ENCODE measurements at places on chromosomes 5 and 9.

- no peak for DNase-seq
These were observed 25.2 kb downstream of the NDUFS6 start for GRCh38 chr5:1826235-1826980.

DNA sequence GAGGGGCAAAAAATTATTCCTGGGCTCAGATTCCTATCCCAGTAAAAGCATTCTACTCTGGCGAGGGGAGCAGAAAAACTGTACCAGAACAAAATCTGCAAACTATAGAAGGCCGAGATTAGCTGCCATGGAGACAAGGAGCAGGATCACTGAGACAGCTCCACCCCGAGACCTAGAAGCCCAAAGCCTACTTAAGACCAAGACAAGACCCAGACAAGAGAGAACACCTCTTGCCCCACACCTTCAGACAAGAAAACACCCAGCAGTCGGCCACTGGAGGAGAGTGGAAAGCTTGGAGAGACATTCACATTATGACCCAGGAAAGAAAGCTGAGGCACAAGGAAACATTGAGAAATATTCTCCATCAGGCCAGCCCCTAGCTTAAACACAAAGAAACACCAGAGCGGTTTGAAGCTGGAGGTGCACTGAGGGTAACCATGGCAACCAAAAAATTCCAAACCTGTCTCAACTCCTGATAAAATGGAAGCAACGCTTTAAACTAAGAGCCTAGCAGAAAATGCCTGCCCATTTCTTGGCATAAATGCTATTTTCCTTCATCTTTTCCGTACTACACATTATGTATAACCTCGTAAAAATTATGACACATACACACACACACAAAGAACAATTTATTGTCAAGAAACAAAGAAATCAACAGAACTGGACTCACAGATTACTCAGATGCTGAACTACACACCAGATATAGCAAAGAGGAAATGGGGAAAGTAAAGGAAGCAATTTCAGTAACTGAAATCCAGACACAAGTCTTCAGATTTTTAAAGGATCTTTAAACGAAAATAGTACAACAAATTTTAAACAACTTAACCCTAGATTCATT, 53.8 kb upstream of the FTMT start:
- DNase-seq = no peak

DNA sequence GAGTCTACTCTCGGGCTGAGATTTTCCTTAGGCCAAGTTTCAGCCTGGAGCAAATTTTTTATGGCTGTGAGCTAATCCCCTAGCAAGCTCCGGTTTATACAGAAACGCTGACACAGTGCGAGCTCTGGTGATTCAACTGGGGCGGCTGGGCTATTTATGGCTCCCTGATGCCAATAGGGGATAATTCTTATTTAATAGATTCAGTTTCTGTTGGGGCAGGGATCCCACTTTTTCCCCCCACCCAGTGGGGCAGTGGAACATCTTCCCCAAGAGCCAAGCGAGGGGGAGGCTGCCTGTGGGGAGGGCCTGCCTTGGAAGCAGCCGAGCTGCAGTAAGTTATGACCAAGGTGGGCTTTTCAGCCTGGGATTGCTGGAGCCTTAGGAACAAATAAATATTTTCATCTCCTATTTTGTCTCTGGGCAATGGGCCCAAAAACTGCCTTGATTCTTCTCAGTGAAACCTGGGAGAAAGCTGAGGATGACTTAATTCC, 129.1 kb downstream of the MACROH2A1 start:
- DNase-seq = no peak

- DNase-seq = no peak
These were observed 718 bp downstream of the DEPDC1B start for GRCh38 chr5:60699288-60699608.

DNA sequence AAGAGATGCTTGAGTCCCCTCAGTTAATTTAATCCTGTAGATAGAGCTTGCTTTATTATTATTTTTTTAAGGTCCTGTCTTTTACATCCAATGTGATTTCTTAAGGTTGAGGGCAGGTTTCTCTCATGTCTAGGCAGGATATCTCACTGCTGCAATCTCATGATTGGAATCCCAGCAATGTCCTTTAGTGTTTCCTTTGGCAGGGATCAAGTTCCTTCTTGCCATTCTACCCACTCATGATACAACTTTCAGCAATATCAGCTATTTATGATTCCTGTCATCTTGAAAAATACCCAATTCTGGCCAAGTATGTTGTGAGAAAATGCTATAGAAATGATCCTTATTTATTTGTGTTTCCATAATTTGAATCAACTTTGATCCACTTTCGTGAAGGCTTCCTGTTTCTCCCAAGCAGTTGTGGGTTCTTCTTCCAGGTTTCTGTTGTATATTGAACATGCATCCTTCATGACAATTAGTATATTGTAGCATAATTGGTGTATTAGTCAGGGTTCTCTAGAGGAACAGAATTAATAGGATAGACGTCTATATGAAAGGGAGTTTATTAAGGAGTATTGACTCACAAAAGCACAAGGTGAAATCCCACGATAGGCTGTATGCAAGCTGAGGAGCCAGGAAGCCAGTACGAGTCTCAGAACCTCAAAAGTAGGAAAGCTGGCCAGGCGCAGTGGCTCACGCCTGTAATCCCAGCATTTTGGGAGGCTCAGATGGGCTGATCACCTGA, 18.4 kb upstream of the VPS13A start:
- DNase-seq = no peak

- DNase-seq = no peak
These were observed 10.4 kb downstream of the TMOD1 start for GRCh38 chr9:97511655-97512427.

- DNase-seq = no peak
These were observed 236.8 kb downstream of the ARHGEF28 start for GRCh38 chr5:73862796-73863195.

GRCh38 chr9:32551276-32552051, 663 bp upstream of the SMIM27 start:
- no peak for DNase-seq

DNA sequence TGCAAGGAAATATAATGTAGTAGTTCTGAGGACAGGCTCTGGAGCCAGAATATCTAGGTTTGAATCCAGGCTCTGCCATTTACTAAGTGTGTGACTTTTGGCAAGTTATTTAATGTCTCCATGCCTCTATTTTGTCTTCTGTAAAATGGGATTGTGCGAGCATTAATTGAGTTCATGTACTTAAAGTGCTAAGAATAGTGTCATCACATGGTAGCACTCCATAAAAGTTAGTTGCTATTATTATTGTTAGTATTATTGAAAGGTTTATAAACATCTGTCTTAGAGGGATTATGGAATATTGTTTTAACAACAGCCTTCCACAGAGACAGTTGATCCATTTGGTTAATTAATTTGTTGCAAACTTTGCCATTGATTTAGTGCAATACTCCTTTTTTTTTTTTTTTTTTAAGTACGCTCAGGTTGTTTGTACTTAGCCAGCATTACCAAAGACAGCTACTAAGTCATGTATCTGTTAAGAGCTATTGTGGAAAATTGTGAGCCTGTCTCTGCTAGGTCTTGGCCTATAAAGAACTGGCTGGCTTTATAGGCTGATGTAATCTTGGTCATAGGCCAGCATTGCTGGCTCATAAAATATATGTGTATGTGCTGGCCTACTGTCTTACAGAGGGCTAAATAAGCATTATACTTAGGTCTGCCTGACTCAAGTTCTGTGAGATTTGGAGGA, 174.7 kb downstream of the WDR70 start:
- no peak for DNase-seq

DNA sequence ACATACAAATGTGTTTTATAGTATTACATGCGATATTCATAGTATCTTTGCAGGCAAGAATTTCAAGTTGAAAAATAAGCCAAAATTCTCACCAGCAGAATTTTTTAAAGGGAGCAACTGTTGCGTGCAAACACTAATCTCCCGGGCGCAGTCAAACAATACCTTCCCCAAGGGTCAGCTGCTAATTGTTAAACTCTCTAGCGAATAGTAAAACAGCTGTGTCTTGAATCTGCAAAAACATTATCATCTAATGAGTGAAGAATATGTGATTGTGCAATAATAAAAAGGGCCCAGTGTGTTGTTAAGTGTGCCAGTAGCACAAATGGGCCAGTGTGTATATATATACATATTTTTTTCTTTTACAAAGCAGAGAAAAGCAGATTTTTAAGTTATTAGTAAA, 131.4 kb downstream of the CCDC192 start:
- no peak for DNase-seq

- DNase-seq = no peak
These were observed 6.3 kb downstream of the GPX3 start for GRCh38 chr5:151026679-151027078.

DNA sequence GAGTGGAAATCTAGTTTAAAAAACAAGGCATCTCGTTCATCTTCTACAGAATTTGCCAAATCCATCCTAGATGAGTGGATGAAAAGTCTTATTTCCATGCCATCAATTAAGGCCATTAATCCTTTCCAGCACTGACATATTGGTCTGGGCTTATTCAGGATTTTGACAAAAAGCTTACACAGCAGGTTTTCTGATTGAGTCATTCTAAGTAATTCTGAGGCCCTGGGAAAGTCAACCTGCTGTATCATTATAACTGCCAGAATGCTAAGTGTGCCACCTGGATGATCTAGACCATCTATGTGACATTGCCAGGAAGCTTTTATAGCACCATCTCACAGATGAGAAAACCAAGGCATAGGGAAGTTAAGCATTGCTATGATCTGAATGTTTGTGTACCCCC, 132.1 kb upstream of the MAP3K1 start:
- DNase-seq = no peak

GRCh38 chr5:177482359-177482795, 8.9 kb upstream of the DBN1 start:
- no peak for DNase-seq

GRCh38 chr5:8340739-8341344, 471.9 kb downstream of the MTRR start:
- DNase-seq = no peak

DNA sequence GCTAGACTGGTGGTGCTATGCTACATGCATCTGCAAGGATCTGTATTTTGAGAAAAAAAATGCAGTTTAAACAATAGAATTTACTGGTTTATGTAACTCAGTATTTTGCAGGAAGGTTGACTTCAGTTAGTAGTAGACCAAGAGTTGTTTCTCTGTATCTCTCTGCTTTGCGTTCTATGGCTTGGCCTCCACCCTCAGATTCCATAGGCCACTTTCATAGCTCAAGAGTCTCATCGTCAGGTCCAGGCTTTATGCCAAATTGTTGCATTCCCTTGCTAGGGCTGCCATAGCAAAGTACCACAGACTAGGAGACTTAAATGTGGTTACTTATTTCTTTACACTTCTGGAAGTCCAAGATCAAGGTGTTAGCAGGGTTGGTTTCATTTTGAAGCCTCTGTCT, 48.1 kb upstream of the RORB start:
- no peak for DNase-seq

GRCh38 chr9:18708429-18708828, 234.5 kb downstream of the ADAMTSL1 start:
- no peak for DNase-seq

DNA sequence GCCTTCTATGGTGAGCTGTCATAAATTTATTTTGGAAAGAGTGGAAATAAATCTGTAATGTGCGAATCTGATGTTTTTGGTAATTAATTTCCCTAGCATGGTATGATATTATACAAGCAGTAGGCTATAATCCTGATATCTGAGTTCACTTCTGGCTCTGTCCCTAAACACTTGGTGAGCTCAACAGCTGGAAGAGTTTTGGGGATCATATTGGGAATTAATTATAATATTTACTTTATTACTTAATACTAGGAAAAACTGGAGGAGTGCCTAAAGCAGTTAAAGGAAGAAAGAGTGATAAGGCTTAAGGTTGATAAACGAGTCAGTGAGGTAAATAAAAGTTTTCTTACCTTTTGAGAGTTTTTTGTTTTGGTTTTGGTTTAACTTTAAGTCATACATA, 26.8 kb downstream of the CEP78 start:
- no peak for DNase-seq

DNA sequence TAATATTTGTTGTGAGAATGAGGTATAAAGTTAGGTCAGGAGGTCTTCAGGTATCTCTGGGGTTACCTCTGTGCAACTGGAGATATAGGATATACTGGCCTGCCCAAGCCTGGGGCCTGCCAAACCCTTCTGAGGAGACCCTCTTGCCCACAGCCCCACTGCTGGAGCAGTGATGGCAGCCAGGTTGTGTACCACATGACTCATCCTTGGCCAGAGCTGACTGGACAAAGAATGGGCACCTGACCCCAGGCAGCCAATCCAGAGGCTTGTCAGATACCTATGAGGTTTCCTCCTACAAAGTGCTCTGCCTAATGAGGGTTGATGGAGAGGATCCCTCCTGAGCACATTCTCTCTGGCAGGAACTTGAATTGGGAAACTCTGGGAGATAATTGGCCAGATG, 56.1 kb upstream of the TBC1D2 start:
- DNase-seq = no peak

DNA sequence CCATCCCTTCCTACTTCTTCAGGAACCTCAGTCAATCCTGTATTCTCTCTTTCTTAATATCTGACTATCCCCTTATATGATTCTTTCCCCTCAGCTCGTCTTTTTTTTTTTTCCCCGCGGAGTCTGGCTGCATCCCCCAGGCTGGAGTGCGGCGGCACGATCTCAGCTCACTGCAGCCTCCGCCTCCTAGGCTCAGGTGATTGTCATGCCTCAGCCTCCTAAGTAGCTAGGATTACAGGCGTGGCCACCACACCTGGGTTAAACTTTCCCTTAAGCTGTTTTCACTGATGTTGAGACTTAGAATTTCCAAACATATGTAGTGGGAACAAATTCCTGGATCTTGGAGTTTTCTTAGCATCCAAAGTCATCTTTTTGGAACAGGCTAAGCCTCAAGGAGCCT, 13.3 kb upstream of the RUSC2 start:
- DNase-seq = no peak

All from cerebellar nuclear complex (tissue), 1 donor.